NAMALWA (cell line): ENCODE measurements at places on chromosomes 12 and 14.

GRCh38 chr14:24065408-24065807, 6.0 kb upstream of the CPNE6 start:
- no peak for DNase-seq

- no peak for DNase-seq
These were observed 226.2 kb downstream of the NUBPL start for GRCh38 chr14:31787377-31787776.

GRCh38 chr14:102362545-102363181, at the start of the genes CINP and TECPR2:
Gene CINP, minus strand, starts transcription at chr14:102362890. Its CDS starts 39 bp downstream, at chr14:102362851.
Gene TECPR2, plus strand, starts transcription at chr14:102362941. Its CDS starts 13,781 bp downstream, at chr14:102376722.
- DNase-seq: peak; percentile 94

DNA sequence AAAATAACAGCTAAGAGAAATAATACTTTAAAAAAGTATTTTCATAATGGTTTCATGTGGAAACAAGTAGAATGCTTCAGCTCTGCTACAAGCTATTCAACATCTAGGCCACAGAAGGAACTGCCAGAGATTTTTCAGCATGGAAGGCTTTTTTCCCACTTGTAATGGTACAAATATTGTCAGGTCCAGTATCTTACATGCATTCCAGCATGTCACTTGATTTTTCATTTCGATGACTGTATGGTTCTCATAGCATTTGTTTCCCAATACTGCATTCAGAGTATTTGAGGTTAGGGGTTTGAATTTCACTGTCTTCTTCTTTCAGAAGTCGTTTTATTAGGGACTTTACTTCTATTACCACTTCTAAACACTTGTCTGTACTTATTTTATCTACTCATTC, 1701.5 kb upstream of the FLRT2 start:
- DNase-seq: no peak

DNA sequence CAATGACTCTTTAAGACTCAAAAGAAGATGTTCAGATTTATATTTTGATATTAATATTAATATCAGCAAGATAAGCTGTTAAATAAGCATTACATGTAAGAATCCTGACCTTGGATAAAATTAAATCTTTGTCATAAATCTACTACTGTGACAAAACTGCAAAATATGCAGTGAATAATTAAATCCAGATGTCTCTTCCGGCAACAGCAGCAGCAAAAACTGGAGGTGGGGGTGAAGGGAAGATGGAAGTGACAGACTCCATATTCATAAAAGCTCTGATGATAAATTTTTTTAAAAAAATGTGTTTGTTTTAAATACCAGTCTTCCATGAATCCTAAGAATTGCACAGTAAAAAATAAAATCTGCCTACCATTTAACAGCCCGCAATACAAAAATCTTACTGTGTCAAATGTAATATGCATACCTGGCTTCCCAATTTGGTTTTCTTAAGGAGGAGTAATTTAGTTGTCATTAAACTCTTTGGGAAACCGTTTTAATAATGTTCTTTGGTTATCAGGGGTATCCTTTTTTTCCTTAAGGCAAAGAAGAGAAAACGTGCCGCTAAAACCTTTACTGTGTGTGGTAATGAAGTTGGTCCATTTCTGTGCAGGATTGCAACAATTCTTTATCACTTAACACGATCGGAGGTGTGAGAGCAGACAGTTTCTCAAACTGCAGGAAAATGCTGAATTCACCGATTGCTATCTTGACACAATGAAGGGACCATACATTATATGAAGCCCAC, 478.2 kb downstream of the DIO2 start:
- no peak for DNase-seq

GRCh38 chr12:57240926-57241401, 10.0 kb downstream of the STAC3 start:
- peak; percentile 71 for DNase-seq

- DNase-seq: no peak
These were observed 10.4 kb upstream of the ITPK1 start for GRCh38 chr14:93126111-93126510.
